ENCODE measurements at places on chromosomes 11 and 22.
A peak's percentile ranks its signal among the peaks of the same experiment; 100 is the strongest.

DNA sequence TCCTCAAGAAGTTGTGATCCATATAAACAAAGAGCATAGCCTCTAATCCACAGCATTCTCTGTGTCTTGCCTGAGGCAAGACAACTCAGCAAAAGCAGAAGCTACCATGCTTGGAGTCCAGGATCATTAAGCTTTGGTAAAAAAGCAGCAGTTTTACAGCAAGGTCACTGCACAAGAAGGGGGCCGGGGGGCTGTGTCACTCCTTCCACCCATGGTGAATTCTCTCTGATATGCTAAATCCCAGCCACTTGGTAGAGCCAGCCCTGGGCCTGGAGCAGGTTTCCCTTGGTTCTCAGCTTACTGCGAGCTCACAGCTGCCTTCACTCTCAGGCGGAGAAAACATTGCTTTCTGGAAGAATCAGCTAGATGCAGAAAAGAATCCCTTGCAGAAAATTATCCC is 144.7 kb downstream of the TENM4 start:
- no peak for DNase-seq

DNA sequence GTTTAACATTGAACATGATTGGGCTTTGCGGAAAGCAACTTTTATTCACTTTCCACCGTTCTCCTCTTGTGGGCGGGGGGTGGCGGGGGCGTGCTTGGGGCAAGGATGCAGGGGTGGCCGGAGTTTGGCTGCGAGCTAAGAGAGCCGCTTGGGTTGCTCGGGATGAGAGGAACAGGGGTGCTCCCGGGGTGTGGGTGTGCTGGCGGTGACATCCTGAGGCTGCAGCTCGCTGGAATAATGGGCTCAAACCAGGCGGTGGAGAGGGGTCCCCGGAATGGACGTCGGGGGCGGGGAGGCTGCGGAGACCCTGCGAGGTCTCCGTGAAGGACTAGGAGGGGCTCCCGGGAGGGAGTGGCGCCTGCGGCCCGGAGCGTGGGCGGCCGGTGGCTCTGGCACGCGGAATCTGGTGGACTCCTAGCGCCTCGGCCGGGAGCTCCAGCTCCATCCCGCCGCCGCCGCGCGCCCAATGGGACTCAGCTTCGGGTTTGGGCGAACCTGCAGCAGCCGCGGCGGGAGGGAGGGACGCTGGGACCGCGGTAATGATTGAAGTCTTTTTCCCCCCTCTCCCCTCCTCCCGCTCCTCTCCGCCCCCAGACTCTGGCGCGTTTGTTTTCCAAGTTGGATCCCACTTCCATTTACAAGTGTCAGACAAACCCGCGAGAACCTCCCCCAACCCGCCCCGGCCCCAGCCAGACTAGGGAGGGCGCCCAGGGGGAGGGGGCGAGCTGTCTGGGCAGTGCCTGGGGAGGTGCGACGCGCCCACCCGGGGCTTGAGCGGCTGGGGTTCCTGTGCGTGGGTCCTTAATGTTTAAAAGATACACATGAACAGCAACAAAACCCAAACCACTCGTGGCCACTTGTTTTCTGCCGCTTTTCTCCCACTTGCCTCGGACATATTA is 2.0 kb downstream of the FAT3 start:
- DNase-seq = no peak

GRCh38 chr11:72069787-72070251 is 10.5 kb downstream of the NUMA1 start:
- DNase-seq = no peak

GRCh38 chr22:24406322-24407277 is 20.8 kb upstream of the ADORA2A start:
- DNase-seq = no peak

GRCh38 chr22:45987136-45987861 is 10.3 kb upstream of the WNT7B start:
- DNase-seq = no peak

DNA sequence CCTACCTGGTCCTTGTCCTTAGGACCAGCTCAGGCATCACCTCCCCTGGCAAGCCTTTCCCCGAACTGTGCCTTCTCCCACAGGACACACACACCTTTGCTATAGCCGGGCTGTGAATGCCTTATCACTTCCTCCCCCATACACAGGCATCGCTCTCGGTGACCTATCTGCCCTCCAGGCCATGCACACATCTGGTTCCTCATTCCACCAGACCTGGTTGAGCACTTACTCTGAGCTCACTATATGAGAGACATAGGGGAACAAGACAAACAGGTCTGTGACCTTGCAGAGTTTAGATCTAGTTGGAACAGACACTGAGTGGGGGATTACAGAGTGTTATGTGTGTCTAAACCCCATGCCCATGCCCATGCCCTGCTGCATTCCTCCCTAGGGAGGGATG is 3.1 kb upstream of the BCR start:
- DNase-seq = no peak

GRCh38 chr11:131229221-131229620 is 141.2 kb upstream of the NTM start:
- no peak for DNase-seq

DNA sequence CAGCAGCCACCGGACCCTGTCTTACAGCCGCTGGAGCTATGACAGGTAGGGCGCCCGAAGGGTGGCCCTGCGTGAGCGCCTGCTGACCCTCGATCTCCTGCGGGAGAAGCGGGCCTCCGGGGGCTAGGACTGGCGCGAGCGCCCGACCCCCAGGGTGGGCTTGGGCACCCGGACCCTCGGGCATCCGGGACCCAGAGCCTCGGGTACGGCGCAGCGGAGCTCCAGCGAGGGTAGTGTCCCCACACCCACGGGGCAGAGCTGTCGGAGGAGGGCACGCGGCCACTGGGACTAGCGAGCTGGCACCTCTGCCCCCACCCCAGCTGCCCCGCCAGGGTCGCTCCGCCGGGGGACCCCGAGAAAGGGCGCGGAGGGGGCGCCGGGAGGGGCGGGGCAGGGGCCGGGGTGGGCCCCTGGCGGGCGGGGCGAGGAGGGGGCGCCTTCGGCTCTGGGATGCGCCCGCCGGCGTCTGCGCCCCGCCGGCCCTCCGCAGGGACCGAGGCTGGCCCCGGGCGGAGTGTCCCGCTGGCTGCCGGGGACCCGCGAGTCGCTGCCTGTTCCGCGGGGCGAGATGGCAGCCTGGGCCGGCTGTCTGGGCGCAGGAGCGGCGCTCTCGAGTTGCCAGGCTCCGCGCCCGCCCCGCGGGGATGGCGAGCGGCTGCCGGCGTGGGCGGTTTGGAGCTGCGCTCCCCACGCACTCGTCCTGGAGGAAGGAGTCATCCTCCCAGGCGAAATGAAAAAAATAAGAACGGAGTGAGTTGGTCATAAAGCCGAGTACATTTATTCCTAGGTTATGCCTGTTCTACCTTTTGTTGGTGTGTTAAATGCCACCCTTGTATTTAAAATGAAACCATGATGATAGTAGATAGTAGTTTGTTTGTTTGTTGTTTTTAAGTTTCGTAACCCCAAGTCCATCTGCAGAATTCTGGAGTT is 32.4 kb downstream of the EIF3F start:
- no peak for DNase-seq

GRCh38 chr22:36831206-36831605 is 14.4 kb upstream of the PVALB start:
- no peak for DNase-seq

GRCh38 chr11:122895563-122895962 is 13.0 kb downstream of the JHY start:
- peak; percentile 97 for DNase-seq

GRCh38 chr11:23112987-23113886 is 253.0 kb upstream of the CCDC179 start:
- DNase-seq = peak; percentile 65

- no peak for DNase-seq
Observed at GRCh38 chr11:78810559-78811009, 235.9 kb upstream of the NARS2 start.

DNA sequence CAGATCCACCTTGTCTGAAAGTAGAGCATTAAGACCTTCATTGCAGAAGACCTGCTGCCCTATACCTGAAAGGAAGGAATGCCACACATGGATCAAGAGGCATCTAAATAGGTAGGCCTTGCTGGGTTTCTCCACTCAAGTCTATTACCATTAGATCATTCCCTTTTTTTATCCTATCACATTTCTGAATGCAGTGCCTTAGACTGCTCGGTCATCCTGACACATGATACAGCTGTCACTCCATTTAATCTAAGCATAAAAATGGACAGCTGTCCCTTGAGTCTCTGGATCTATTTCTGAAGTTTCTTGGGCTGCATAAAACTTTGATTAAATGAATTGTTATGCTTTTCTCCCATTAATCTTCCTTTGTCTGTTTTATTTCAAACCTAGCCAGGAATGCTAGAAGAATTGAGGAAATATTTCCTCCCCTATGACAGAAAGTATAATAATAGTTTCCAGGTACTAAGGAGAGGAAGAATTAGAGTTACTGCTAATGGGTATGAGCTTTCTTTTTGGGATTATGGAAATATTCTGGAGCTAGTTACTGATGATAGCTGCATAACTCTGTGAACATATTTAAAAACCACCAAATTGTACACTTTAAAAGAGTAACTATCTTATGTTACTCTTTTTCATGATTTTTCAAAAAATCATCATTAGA is 88.0 kb downstream of the DLG2 start:
- no peak for DNase-seq

- no peak for DNase-seq
Observed at GRCh38 chr11:132463295-132464002, 1068.9 kb downstream of the OPCML start.

DNA sequence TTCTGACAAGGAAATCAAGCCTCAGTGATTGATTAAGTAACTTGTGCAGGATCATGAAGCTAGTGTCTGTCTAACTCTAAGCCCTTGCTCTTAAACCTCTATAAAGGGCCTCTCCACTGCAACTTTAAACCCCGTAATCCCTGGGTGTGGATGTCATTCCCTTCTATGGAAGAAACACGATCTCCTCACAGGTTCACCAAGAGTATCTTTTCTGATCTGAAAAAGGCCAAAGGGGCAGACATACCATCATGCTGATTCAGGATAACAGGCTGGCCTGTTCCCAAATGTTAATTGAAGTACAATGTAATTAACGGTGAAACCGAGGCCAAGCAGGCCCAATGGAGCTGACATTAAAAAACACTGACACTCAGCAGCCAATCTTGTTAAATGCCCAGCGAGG is 17.1 kb downstream of the TTC12 start:
- DNase-seq = no peak

- no peak for DNase-seq
Observed at GRCh38 chr22:49512487-49513165, 315.0 kb downstream of the BRD1 start.

GRCh38 chr22:27800250-27801201 is 1.0 kb downstream of the MN1 start:
- DNase-seq = no peak

Data from NCI-H2081 treated with DMSO at 0.1 percent for 48 hours (cell line).